HCT116 (cell line): ENCODE measurements at places on chromosomes 11 and 22. TPM values are rescaled to one million over a fixed set of nuclear protein-coding genes. Genes with fewer than 3 reads are reported as not detected.

The OR52H1 gene
- total RNA-seq: not detected

The OR52E8 gene
- not detected for total RNA-seq

The NDUFS8 gene
- total RNA-seq: 189 TPM

The PRODH gene
- 3.2 TPM for total RNA-seq

The LMO1 gene
- total RNA-seq: 0.27 TPM

The NNMT gene
- total RNA-seq: not detected

The ZBED4 gene
- total RNA-seq: 21.6 TPM

DNA sequence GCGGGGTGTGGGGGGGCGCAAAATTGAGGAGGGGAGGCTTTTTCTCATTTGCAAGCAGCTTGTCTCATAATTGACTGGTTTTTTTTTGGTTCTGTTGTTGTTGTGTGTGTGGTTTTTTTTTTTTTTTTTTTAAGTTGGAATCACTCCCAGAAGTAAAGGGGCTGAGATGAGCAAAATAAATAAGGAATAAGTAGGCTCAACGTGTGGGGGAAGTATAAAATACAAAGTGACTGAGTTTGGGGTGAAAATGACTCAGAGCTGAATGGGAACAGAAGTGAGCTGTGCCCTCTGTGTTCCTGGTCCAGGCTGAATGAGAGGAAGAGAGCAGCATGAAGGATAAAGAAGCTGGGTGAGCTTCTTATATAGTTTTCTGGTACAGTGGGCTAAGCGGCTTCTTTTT is 90.0 kb downstream of the GRIK4 start:
- DNase-seq: no peak

GRCh38 chr11:32121012-32121411 is 30.1 kb downstream of the RCN1 start:
- DNase-seq: no peak

- DNase-seq: no peak
Measured at GRCh38 chr11:81870066-81870412, 863.6 kb downstream of the FAM181B start.

GRCh38 chr11:104650234-104650633 is 248.0 kb downstream of the CASP12 start:
- DNase-seq: no peak

DNA sequence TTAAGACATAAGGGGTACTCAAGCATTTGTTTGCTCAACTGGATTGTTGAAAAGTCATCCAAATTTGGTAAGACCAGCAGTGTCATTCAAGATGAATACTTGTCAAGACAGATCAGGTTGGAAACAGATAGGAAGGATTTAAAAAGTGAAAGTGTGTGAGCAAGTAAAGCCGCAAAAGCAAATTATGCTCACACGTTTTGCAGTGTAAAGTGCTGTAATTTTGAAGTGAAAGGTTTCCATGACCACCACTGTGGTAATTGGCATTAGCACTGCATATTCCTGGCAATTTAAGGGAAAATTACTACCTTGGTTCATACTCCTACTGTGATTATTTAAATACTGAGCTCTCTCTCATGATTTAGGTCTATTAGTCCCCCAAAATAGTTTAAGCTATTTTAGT is 704.1 kb upstream of the CCDC179 start:
- DNase-seq: no peak

GRCh38 chr11:67287355-67288197 is 1.5 kb upstream of the ANKRD13D start:
- DNase-seq: no peak

DNA sequence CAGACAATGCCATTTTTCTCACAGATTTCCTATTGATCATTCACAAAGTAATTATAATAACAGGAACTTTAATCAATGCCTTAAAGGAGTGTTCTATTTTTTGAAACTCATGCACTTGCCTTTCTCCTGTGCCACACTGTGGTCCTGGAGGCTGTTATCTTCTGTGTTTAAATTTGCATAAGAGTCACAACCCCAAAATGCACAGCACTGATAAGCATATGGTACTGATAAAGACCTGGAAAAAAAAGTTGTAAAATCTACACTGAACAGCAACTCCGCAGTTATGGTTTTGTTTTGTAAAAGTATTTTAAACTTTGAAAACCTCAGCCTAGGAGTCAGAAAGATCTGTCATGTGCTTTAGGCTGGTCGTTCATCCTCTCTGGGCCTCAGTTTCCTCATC is 9.1 kb upstream of the CCDC34 start:
- no peak for DNase-seq

GRCh38 chr11:121577106-121577848 is 124.5 kb upstream of the SORL1-AS1 start:
- no peak for DNase-seq

DNA sequence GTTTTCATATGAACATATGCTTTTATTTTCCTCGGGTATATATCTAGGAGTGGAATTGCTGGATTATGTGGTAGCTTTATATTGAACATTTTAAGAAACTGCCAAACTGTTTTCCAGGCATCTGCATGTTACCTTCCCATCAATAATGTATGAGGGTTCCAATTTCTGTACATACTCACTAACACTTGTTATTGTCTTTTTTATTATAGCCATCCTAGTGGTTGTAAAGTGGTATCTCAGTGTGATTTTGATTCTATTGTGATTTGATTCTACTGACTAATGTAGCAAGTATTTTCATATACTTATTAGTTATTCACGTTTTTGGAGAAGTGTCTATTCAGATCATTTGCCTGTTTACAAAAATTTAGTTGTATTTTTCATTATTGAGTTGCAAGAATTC is 2.0 kb downstream of the ANO5 start:
- no peak for DNase-seq

- no peak for DNase-seq
Measured at GRCh38 chr11:116825854-116826750, 3.0 kb upstream of the APOA4 start.

GRCh38 chr22:43325176-43325575 is 18.0 kb downstream of the SCUBE1 start:
- DNase-seq: no peak
